ENCODE measurements at places on chromosomes 3 and 15.

- DNase-seq = no peak
Observed at GRCh38 chr3:113631573-113631972, 64.9 kb downstream of the USF3 start.

DNA sequence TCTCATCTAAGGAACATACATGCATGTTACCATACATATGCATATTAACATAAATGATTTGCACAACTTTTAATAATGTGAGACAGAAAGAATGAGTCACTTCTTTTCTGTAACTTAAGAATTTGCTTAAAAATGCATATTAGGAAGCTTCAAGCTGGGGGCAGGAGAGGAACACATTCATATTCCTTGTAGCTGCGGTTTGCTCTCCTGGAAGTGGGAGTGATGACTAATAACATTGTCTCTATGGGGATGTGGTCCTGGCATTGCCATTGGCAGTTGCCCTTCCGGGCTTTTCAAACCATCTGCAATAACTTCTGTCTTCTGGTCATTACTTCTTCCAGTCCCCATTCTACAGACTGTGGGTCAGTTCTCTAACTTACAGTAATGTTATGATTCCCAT, 15.6 kb downstream of the CHST2 start:
- no peak for DNase-seq

DNA sequence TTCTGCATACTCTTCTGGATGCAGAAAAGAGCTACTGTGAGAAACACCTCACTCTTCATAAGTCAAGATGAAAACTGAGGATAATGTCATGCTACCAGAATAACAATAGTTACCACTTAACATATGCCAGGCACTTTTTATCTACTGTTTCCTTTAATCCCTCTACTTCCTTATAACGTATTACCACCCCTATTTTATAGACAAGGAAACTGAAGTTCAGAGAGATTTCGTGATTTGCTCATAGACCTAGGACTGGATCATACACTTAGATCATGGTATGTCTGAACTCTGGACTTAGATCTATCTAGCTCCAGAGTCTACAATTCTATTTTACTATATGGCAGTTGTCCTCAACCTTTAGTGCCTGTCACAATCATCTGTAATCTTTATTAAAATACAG, 155.7 kb upstream of the TSPAN3 start:
- DNase-seq = no peak

- DNase-seq = no peak
Observed at GRCh38 chr3:42728056-42728455, 25.5 kb upstream of the HHATL start.

GRCh38 chr3:10292505-10293419, at the start of gene GHRL:
Gene GHRL, minus strand, starts transcription at chr3:10292947. Its CDS starts 2,767 bp downstream, at chr3:10290180.
- no peak for DNase-seq

Data from stimulated activated CD4-positive, alpha-beta T cell treated with anti-CD3 and anti-CD28 coated beads, Interleukin-4, amount 100 ng/mL, for 24 hours (primary cell).